ENCODE measurements at places on chromosomes 12 and 14.

DNA sequence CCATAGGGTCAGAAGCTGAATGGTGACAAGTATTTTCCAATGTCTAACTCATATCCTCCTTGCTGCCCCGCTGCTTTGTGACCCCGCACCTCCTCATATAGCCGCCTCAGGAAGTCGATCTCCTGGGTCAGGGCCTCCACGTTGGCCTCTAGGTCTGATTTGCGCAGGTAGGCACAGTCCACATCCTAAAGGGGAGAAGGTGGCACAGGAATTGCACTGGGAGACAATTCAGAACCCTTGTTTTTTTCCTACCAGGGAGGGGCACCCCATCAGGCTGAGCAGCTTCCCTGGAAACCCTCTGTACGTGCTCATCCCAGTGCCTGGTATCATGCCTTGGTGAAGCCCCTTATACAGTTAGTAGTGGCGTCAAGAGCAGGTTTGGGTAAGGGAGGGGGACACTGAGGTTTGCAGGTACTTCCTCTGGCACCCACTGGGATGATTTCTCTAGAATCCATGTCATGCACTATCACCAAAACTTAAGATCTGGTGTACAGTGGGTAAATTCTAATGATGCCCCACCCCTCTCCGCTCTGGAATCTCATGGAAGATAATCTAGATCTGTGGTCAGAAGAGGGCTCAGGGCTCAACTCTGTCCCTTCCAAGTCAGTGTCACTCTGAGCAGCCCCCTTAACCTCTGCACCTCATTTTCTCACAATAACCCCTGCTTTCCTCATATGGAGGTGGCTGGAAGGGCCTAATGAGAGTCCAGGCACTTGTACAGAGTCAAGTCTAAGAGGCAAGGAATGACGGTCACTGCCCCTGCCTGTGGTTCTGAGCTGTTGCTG lies 20.1 kb upstream of the KRT86 start:
- DNase-seq: no peak

GRCh38 chr14:67996235-67996634 lies 176.7 kb downstream of the RAD51B start:
- no peak for DNase-seq

DNA sequence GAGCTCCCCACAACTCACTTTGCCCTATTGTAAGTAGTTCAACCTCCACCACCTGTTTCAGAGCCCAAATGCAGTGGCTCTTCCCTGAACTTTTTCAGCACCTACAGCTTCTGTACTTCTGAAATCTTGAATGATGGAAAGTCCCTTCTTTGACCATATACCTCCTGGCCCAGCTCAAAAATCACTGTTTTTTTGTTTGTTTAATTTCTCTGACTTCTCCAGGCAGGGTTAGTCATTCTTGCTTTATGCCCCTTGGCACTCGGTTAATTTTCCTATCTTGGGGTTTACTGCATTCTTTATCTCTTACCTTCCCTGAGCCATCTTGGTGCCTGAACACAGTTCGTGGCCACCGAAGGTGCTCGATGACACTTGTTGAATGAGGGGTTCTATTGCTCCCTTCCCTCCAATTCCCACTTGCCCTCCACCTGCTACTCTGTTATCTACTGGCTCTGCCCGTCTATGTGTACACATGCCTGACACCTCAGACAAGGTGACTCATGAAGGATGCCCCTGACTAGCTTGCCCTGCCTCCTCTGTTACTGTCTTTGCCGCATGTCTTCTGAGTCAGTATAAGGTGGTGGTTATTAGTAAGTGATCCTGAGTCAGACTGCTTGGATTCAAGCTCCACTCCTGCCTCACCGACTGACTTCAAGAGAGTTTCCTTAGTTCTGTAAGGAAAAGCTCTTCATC lies 4.4 kb downstream of the AMHR2 start:
- no peak for DNase-seq

GRCh38 chr12:70756118-70756517 lies 118.9 kb upstream of the PTPRB start:
- DNase-seq: no peak

DNA sequence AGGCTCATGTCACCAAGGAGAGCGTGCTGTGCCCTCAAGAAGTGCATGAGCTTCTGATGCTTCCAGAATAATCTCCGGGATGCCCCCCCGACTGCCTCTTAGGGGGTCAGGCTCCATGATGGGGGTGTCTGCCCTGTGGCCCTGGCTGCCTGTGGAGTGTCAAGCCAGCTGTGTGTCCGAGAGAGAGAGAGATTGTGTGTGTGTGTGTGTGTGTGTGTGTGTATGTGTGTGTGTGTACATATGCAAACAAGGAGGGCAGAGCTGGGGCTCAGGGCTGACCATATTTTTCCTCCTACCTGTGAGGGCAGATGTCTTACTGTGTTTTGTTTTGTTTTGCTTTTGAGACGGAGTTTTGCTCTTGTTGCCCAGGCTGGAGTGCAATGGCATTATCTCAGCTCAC lies 5.6 kb upstream of the ALDH2 start:
- DNase-seq: no peak

- DNase-seq: no peak
These were observed 100.4 kb upstream of the PMCH start for GRCh38 chr12:102298022-102298421.

- no peak for DNase-seq
These were observed 148.7 kb downstream of the DYRK2 start for GRCh38 chr12:67797185-67797741.

GRCh38 chr12:12946686-12947355 lies 5.1 kb downstream of the GPRC5D start:
- DNase-seq: no peak

DNA sequence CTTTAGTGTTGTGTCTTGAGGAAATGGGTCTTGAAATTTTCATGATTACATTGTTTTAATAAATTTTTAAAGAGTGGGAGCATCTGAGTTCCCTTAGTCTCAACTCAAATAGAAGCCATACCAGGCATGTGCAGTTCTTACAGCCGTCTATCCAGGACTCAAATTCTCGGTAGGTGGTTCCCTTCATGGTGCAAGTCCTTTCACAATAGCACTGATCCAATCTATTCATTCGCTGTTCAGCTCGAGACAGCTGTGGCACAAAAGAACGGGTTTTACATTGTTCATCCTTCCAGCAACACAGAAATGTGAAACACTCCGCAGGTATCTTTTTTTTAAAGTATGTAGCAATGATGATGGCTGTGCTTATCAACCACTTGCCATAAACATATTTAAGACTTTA lies 100.2 kb downstream of the NELL2 start:
- DNase-seq: no peak

- DNase-seq: no peak
These were observed 117.9 kb upstream of the MAP1LC3B2 start for GRCh38 chr12:116441292-116441691.

- no peak for DNase-seq
These were observed 10.0 kb downstream of the CAPZA3 start for GRCh38 chr12:18747895-18748294.

DNA sequence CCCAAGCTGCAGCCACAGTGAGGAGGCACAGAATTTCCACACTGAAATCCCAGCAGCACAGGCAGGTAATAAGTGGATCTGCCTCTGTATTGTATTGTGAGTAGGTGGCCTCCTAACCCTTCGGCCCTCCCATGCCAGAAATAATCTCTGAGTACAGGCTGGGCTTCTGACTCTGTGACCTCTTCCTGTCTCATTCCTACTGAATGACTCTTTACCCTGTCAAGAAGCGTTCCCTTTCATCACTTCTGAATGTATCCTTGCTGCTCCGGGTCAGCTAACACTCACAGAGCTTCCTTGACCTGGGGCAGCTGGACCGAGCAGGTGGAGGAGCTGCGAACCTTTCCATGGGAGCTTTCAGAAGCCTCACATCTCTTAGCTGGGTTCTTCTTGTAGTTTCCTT lies 119.6 kb downstream of the SLC8A3 start:
- DNase-seq: no peak

- DNase-seq: peak; percentile 64
These were observed 47.6 kb downstream of the TRAF3 start for GRCh38 chr14:102824832-102825231.

DNA sequence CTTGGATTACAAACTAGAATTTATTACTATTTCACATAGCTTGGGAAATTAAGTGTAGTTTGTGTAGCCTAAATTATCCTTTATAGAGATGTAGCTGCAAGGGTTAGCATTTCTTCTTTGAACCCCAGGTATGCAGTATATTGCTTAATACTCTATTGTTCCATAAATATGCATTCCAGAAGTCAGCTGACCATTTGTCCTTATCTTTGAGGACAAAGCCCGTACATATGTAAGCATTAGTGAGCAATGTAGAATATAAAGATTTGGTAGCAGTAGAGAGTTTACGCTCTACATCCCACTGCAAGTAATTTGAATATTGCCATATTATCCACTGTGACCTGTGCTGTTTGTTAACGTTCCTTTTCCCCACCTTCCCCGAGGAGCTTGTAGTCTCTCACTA lies 26.9 kb downstream of the PPM1A start:
- DNase-seq: no peak

DNA sequence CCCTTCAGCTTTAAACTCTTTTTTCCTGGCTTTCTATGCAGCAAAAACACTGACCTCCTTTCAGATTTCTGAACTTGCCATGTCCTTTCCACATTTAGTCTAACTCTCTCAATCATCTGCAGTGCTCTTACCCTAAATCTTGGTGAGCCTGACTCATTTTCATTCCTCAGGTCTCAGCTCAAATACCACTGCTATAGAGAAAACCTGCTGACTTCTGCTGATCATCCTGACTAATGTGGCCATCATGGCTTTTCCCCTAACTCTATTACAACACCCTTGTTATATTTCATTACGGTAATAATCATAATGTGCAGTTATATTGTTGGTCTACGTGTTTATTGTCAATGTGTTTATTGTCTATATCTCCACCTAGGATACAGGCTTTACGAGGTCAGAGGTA lies 207.3 kb upstream of the OR4E1 start:
- no peak for DNase-seq

DNA sequence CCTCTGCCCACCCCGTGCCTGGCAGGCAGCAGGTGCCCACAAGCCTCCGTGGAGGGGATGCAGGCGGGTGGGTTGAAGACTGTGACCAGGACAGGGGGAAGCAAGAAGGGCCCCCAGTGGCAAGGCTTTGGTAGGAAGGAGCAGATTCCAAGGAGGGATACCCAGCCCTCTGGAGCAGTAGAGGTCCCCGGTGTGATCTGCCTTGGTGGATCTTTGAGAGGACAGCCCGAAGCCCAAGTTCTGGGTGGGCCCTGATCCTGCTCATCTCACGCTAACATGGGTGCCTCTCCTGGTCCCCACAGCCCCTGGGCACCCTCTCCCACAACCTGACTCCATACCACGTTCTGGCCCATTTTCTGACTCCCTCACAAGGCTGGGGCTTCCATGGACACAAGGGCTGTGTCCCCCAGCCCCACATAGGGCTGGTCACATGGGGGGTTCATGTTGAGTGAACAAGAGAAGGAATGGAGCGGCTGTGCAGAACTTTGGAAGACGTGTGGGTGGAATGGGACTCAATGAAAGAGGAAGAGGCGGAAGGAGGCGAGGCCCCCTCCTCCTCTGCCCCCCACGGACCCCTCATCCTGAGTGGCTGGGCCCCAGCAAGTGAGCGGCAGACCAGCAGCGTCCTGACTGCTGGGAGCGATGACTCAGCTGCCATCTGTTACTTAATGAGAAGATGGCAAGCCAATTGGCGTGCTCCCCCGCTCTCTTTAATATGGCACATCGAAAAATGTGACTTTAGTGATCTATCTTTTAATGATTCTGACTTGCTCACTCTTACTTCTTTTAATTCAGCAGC lies 77.0 kb upstream of the BCL11B start:
- DNase-seq: no peak

DNA sequence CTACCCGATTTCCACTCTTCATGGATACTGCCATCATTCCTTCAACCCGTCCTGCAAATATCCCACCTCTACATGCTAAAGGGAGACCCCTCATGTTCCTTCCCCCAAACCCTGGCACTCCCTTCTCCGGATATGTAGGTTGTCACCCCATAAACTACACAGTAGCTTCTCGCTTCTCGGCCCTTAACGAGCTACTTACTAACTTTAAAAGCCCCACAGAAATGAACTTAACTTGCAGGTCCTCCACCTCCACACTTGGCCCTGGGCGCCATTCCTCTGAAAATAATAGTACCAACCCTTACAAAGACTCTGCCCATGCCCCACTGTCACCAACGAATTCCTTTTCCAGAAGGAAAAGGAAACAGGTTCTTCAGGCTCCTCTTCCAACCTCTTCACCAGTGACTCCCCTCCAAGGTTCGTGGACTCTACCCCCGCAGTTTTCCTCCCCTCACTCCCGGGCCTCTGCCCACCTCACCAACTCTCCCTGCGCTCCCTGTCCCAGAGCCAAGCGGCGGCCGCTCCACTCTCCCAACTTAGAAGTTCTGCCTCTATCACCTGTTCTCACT lies 1.2 kb downstream of the SPPL3 start:
- DNase-seq: no peak

GRCh38 chr12:105832806-105833205 lies 305.9 kb downstream of the NUAK1 start:
- no peak for DNase-seq

DNA sequence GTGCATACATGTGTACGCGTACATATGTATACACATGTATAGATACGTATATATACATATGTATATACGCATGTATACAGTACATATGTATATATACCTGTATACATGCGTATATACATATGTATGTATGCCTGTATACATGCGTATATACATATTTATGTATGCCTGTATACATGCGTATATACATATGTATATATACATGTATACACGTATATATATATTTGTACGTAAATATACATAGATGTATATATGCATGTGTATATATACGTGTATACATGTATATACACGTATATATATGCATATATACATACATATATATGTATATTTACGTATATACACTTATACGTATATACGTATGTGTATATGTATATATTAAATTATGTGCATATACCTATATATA lies 93.9 kb upstream of the ABCD2 start:
- no peak for DNase-seq

- no peak for DNase-seq
These were observed 41.7 kb downstream of the SMIM41 start for GRCh38 chr12:52120951-52121823.

DNA sequence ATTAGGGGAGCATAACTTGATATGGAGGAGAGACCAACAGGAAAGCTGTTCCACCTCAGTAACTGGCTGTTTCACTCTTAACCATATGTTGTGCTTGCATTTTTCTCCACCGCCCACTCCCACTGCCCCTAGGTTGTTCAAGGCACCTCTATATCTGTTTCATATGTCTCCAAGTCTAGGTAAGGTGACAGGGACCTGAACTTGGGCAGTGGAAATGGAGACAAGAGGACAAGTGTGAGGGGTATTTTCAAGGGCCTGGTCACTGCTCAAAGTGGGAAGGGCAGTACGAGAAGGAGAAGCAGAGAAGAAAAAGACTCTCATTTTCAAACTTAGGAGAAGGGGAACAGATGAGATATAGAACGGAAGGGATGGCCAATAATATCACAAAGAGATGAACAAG lies 3.1 kb downstream of the SLC38A1 start:
- no peak for DNase-seq

DNA sequence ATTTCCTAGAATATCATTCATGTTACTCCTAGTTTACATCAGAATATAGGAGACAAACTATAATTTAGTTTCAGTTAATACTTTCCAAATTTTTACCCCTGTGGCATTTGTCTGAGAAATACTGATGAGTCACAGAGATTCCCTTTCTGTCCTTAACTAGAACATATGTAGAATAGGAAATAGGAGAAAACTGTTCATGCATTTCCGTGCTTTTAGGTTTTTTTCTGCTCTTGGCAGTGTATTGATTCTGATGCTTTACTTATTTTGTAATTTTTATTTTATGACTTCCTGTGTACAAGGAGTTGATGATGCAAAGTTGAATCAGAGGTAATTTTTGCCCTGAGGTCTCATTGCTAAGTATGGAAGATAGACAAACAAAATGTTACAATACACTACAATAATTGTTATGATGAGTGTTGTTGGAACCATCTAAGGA lies 23.0 kb downstream of the MNAT1 start:
- peak; percentile 46 for DNase-seq

All from kidney capillary endothelial cell (primary cell).